ENCODE measurements at places on chromosomes 13 and 19. TPM values are rescaled to one million over a fixed set of nuclear protein-coding genes. Genes with fewer than 3 reads are reported as not detected.

Gene ERCC2
- total RNA-seq, result 7.6 TPM

Gene KL
- total RNA-seq, result 0.63 TPM

Gene SPATA13
- 52.0 TPM for total RNA-seq

DNA sequence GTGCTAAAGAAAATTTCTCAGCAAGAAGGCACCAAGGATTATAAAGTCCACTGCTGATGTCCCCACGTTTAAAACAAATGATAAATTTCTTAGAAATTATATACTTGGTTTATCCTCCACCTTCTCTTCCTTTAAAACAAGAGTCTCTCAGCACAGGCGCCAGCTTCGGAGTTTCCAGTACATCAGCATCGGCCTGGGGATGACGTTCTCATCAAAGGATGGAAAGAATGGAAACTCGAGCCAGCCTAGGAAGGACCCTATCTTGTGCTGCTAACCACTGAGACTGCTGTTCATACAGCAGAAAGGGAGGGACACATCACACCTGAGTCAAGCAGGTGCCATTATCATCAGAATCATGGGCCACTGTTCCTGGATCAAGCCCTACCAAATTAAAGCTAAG is 29.8 kb upstream of the ZNF83 start:
- no peak for DNase-seq

DNA sequence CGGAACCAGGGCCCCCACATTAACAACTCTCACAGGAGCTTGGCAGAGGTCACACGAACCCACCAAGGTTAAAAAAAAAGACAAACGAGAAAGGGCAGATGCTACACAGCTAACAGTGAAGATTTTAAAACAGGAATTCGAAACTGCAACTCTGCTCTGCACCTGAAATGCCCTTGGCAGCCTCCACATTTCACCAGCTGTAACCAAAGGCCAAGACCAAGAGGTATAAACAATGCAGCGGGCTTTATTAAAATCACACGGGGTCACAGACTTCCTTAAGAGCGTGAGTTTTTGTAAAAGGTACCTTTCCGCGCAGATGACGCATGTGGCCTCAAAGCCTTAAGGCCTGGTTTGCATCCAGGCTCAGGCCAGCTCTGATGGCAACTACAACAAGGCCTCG is 88.2 kb downstream of the STK24 start:
- no peak for DNase-seq

Gene LIG4
- 5.8 TPM for total RNA-seq

All from pancreas (tissue), 10 donors.